NCI-H2107 (cell line): ENCODE measurements at places on chromosomes 2 and 18.

DNA sequence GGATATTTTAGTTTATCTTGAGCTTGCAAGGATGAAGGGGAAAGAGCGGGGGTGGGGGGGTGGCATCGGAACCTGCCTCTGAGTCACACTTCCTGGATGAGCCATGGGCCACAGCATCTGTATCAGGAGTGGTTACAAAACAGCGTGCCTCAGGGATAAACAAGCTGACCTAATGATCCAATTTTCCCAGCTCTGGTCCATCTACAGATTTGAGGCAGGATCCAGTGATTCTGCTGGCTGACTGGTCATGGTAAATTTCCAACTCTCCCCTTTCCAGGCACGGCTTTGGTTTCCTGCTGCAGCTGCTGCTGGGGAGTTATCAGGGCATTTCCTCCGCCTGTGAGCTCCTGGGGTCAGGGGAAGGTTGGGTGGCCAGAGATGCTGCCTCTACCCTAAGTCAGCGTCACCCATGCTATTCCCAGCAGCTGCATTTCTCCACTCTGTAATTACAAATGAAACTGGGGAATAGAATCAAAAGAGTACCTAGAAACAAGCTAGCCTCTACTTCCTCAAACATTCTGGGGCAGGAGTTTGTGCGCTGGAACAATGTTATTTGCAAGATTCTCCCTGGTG is 4.7 kb upstream of the HPCAL1 start:
- DNase-seq = no peak

GRCh38 chr18:48009116-48009745 is 78.8 kb upstream of the SMAD2 start:
- no peak for DNase-seq

- no peak for DNase-seq
Measured at GRCh38 chr2:105081006-105081601, 43.2 kb downstream of the MRPS9 start.

DNA sequence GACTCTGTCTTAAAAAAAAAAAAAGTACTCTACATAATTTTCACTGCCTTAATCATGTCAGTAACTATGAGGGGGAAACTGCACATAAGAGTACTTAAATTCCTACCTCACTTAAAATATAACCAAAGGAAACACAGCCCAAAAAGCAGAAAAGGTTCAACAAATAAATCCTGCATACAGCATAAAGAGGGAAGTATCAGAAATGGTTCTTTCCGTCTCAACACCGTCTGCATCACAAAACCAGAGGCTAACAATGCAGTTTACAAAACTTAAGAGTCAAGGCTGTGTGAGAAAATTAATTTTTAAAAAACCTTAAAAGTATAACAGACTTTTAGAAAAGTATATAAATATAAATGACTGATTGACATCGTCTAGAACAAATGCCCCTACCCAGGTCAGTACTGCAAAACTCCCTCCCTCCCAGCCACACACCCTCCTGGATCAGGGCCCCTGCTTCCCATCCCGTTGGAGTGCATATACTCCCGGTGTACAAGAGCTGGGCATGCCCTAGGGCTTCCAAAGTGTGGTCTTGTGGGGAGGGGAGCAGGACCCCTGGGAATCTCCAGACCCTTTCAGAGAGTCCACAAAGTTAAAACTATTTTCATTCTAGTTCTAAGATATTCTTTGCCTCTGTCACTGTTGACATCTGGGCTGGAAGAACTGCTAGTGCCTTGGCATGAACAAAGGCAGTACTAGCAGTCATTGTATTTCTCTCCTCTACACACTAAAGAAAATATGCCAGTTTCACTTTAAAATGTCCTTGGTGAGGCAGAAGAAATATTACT is 67.0 kb upstream of the SERTAD2 start:
- no peak for DNase-seq

GRCh38 chr18:26765498-26765897 is 100.0 kb downstream of the AQP4 start:
- no peak for DNase-seq

DNA sequence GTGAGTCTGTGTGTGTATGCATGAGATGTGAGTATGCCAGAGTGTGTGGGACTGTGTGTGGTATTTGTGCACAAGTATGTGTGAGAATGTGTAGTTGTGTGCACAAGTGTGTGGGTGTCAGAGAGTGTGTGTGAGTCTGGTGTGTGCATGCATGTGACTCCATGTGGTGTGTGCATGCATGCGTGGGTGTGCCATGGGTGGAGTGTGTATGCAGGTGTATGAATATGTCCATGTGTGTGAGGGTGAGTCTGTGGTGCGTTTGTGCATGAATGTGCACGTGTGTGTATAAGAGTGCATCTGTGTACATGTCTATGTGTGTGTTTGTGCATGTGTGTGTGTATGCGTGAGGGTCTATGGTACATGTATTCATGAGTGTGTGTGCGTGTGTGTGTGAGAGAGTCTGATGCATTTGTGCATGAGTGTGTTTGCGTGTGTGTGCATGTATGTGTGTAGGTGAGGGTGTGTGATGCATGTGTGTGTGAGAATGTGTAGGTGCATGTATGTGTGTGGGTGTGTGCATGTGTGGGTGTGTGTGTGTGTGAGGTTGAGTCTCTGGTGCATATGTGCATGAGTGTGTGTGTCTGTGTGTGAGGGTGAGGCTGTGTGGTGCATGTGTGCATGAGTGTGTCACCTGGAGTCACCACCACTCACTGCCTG is 226.8 kb downstream of the LDLRAD4 start:
- no peak for DNase-seq

- DNase-seq = no peak
Measured at GRCh38 chr2:222196159-222196558, 102.6 kb downstream of the PAX3 start.

- no peak for DNase-seq
Measured at GRCh38 chr2:207487650-207488311, 42.0 kb upstream of the CREB1 start.

- no peak for DNase-seq
Measured at GRCh38 chr2:68158134-68158447, 403 bp downstream of the PNO1 start.

- no peak for DNase-seq
Measured at GRCh38 chr2:8922431-8922830, 81.1 kb downstream of the MBOAT2 start.
